ENCODE measurements at places on chromosomes 7 and 10.

DNA sequence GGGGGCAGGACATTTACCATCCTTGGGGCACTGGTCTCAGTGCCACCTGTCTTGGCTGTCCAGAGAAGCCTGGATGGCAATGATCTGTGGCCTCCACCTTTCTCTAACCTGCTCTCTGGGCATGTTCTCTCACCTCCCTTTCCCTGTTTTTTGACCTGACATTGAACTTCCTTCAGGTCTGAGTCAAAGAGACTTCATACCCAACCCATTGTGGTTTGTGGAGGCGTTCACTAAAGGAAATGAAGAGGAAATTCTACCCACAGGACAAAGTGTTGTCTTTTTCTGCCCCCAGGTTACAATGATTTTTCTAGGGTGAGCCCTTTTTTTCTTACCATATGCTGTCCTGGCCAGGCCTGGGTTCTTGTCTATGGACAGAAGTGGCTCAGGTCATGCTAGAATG is 76.6 kb downstream of the CYP26A1 start:
- DNase-seq: no peak

- DNase-seq: peak; percentile 74
Measured at GRCh38 chr10:80855348-80855971, 317.8 kb downstream of the SH2D4B start.

- no peak for DNase-seq
Measured at GRCh38 chr10:103510046-103510685, 16.7 kb downstream of the NEURL1 start.

DNA sequence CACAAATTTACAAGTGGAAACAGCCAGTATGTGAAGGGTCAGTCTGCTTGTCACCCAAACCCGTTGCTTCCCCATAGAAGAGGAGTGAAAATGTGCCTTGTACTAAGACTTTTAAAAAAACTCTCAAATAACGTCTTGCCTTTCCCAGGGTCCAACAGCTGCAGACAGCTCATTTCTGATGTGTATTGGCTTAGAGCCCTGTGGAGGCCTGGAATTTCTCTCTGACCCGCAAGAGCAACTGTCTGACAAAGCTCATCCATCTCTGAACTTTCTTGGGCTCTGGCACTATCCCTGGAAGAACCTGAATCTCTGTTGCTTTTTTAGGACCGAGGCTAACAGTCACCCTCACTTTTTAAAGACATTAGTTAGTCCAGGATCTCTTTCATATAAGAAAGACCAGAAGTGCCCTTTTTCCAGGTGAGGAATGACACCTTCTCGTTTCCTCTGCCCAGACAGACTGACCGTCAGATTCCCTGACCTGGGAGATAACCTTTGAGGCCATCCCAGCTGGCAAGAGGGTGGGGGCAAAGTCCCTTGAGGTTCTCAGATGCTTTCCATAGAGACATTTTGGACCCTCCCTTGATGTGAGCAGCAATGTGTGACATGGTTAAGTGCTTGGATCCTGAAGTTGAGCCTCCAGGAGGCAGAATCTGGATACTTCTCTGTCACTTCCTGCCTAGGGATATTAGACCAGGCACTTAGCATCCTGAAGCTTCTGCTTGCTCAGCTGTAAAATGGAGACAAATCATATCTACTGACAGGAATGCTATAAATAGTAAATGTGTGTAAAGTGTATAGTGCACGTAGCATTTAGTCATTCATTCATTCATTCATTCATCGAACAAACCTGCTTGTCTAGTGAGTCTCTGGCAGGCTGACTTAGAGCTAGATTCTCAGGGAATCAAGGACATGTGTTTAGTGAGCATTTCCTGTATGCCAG is 4.5 kb upstream of the NODAL start:
- DNase-seq: no peak

DNA sequence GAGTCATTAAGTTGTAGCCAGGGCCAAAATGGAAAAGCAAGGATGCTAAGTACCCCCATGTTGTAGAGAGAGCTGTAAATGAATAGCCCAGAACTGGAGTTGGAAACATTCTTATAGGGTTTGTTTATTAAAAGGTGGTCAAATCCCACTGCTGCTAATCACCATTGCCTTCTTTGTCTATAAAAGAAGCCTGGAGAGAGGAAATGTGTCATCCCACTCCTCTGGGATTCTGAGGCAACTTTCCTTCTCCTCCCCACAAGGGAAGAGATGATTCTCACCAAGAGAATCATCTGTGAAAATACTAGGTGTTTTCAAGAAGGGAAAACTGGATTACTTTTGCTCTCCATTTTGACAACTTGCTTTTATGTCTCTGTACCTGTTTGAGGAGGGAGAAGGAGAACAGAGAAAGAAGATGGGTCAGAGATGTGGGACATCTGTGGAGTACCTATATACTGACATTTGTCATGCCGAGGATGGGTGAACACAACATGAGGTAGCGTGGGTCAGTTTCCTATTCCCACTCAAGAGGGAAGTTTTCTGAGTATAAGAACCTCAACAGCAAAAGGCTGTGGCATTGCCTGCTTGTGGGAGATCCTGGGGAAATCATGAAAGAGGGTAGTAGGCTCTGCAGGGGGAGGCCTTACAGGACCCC is 262.2 kb downstream of the KIF20B start:
- no peak for DNase-seq

DNA sequence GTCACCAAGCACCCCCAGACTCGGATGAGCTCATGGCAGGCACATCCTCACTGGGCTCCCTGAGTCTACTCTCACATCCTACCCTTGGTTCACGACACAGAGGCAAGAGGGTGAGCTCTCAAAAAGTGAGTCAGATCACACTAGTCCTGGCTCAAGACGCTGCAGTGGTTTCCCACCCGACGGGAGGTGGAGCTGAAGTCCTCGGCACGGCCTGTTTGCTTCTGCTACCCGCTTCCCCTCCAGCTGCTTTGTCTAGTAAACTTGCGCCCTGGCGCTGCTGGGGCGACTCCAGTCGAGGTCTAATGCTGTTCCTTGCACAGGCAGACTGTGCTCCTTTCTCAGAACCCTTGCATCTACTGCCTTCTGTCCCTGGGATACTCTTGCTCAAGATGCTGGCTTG is 13.5 kb upstream of the SFMBT2 start:
- DNase-seq: no peak

DNA sequence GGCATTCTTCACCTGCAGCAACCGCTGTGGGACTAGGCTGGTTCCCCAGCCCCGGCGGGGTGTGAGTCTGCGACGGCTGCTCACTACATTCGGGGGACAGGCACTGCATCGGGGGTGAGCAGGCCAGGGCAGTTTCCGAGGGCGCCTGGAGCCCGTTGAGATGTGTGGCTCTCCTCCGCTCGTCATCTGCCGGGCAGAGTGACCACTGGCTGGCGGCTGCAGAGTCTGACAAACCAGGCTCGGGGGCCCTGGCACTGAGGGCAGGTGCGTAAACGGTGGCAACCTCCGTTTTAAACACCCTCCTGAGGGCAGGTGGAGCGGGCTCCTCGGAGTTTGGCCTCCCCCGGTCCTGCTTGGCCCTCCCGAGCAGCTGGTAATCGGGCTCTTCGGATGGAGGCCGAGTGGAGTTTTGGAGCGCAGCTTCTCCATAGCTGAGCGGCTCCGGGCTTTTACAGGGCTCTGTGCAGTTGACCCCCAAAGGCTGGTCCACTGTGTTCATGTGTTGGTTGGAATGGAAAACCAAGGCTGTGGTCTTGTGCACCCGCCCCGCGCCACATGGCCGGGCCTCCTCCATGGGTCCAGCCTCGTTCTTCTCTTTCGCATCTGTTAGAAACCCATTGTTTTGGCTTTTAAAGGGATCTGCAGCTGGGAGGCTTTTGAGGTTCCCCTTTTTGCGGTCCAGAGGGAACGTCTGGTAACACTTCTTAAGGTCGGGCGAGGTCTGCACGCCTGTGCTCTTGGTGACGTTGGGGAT is 20.9 kb downstream of the INSYN2A start:
- DNase-seq: no peak

- DNase-seq: no peak
Measured at GRCh38 chr7:89029864-89030263, 234.3 kb upstream of the TEX47 start.

DNA sequence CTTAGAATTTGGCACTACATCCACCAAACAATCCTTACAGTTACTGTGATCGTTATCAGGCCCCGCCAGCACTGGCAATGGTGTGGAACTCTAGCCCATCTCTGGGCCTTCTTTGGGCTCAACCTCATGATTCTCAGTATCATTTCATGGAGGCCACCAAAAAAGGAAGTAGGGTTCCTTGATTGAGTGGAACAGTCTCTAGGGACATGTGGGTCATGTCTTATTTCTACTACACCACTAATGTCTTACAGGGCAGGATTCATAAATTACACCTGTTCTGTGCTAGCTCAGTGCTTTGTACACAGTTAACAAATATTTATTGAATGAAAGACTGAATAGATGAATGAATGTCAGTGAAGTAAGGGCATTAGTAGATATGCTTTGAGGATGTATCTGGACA is 53.9 kb downstream of the AP3M1 start:
- no peak for DNase-seq

DNA sequence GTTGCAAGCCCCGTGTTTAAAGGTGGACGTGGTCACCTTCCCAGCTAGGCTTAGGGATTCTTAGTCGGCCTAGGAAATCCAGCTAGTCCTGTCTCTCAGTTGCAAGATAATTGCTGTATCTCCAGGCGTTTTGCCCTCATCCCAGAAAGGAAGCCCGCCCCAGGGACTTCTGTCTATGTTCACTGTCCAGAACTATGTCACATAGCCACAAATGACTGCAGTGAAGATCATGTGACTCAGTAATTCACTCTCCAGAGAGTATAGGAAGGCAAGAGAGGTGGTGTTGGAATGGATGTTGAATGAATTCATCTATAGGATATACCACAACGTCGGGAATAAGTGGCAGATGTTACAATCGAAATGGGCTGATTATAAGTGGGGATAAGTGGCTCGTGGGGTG is 349 bp upstream of the ERVW-1 start:
- peak; percentile 66 for DNase-seq

DNA sequence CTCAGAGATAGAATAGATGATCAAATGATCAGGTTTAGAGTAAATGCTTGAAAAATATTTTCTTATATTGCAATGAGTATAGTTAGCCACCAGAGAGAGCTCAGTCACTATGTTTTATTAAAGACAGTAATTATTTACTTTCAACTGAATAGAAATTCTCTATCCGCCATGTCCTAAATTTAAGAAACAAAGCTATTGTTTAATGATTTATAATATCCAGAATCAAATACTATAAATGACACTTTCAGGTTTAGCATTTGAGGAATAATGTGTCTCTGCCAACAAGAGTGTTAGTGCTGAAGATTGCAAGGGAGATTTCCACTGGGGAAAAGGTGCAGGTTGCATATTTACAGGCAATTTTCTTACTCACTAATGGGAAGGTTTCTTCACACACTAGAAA is 184.7 kb downstream of the DGKB start:
- DNase-seq: peak; percentile 48

GRCh38 chr10:100359529-100360150 is 12.6 kb downstream of the SCD start:
- DNase-seq: no peak

DNA sequence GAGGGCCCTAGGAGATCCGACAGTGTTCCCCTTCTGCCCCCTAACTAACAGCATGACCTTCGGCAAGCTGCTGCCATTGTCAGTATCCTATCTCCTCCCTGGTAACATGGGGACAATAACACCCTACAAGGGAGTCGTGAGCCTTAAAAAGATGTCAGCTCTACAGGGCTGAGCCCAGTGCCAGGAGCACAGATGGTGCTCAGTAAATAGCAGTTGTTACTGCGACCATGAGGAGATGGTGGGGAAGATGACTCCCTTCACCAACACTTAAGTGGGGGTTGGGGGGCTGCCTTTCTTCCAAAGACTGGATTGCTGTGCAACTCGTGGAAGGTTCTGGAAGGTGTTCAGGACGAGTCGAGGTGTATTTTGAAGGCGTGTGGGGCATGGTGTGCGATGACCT is 29.5 kb upstream of the C10orf120 start:
- no peak for DNase-seq

- no peak for DNase-seq
Measured at GRCh38 chr10:43128958-43129706, 9.1 kb upstream of the CSGALNACT2 start.

DNA sequence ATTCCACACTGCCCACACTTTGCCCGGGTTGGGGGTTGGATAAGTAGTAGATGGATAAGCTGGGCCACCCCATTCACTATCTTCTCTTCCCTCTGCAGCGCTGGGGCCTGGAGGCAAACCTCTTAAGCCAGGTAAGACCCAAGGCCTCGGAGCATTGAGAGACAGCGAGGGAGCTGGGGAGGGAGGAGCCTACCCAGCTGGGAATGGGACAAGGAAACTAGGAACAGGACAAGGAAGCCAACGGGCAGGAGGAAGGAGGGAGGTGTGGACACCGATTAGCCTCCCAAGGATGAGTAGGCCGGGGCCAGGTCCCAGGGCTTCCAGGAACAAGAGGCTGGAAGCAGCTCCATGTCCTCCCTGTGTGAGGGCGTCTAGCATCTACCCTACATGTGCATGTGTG is 9.6 kb downstream of the ELN start:
- DNase-seq: no peak

DNA sequence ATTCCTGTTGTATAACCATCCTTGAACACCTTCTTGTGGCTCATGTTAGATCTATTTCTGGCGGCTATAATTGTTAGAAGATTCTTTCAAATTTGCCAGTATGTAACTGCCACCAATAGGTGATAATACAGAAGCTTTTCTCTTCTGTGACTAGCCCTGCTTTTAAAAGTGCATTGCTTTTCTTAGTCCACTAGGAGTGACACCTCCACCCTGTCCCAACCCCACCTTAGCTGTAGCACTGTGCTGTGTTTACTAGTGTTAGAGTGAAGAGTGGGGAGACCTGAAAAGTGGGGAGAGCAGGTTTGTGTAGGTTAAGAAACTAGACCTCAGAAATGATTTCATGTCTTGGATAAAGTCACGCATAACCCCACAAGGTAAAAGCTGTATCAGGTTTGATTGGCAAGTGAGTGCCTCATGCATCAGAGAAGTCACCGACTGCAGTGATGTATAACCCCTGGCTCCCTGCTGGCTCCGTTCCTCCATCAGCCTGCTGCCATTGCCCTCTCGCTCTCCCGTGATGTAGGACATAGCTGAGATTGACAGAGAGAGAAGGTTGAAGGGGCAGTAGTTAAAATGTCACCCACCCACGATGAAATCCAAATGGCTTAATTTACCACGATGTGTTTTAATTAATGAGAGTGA is 12.5 kb downstream of the NPVF start:
- DNase-seq: peak; percentile 22

GRCh38 chr7:138460649-138461607 is 869 bp downstream of the TRIM24 start:
- peak; percentile 82 for DNase-seq

- DNase-seq: no peak
Measured at GRCh38 chr10:49115796-49116508, 630 bp upstream of the VSTM4 start.

GRCh38 chr7:82624337-82624736 is 180.8 kb upstream of the CACNA2D1 start:
- no peak for DNase-seq

- no peak for DNase-seq
Measured at GRCh38 chr7:91064938-91065337, 199.3 kb upstream of the FZD1 start.

DNA sequence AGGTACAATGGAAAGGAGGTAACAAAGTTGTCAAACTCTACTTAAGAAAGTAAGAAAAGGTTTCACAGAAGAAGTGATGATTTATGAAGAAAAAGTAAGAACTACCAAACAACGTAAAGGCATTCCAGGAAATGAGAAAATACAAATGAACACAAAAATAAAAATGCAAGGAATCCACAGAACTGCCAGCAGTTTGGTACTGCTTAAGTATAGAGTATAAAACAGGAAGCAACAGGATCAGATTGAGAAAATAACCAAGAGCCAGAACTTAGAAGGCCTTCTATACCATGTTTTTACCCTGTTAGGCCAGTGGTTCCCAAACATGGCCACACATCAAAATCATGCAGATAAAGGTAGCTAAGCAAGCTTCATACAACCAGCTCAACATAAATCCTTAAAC is 9.2 kb downstream of the NDUFA5 start:
- no peak for DNase-seq
